OCI-LY7 (cell line): ENCODE measurements at places on chromosomes 7 and 10.

GRCh38 chr7:135193615-135194081 is 17.7 kb downstream of the WDR91 start:
- no peak for DNase-seq

DNA sequence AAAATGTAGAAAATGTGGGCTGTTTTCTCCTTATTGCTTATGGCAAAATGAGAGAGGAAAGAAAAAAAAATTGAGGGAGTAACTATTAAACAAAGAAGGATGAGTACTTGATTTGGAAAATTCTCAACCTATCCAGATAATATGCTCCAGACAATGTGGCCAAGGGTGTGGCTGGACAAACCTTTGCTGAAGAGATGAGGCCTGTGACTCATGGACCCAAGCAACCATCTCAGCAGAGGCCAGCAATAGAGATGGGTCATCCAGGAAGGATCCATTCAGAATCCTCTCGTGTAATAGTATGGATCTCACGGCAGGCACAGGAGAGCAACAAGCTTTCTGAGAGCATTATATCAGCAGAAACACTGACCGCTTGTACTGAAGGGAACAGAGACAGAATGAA is 120.3 kb upstream of the CELF2 start:
- no peak for DNase-seq

DNA sequence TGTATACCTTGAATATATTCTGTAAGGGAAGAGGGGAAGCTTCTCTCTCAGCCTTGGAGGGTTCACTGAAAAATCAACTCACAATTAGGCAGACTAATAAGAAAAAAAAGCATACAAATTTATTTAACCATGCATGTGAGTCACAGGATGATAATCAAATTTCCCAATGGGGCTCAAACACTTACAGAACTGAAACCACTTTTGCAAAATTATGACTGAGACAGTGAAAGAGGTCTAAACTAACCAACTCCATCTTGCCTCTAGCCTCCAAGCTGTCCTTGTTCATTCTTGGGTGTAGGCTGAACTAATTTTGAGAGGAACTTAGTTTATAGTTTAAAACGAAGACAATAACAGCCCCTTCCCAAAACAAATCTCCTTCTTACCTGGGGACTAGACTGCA is 618.3 kb upstream of the AUTS2 start:
- DNase-seq: no peak

GRCh38 chr10:15254808-15255648 is 86.5 kb upstream of the NMT2 start:
- DNase-seq: no peak

DNA sequence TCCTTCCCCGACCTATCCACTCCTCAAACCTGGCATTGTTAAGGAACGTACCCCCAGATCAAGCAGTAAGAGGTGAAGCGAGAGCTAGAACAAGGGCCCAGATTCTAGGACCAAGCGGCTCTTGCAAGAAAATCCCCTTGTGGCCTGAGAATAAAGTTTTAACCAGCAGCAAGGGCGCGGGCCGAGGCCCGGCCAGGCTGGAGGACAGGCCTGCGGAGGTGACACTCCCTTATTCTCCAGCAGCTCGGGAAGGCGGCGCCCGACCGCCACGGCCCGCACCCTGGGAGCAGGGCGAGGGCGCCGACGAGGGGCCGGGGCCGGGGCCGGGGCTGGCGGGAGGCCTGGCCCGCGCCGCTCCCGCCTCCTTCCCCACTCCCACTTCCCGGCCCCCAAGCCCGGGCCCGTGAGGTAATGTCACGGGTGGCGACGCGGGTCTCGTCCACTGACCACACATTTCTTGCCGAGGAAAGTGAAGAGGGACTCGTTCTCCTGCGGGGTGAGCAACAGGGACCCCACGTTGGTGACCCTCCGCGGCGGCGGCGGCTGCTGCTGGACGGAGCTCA is 551 bp downstream of the WASL start:
- DNase-seq: peak; percentile 62

DNA sequence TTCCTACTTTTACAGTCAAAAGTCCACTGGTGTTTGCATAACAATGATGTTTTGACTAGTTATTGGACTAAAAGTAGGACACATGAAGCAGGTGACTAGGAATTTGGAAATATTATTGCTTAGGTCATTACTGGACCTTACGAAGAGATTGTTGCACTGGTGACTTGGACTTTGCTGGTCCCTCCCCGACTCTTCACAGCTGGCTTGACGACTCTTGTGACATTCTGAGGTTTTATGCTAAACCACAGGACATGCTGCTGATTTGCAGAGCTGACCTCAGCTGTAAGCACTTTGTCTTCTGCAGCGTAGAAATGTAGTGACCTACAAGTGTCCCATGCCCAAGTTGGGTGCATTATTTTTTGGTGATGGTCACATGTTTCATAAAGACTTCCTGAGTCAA is 21.9 kb downstream of the PCBD1 start:
- DNase-seq: no peak

DNA sequence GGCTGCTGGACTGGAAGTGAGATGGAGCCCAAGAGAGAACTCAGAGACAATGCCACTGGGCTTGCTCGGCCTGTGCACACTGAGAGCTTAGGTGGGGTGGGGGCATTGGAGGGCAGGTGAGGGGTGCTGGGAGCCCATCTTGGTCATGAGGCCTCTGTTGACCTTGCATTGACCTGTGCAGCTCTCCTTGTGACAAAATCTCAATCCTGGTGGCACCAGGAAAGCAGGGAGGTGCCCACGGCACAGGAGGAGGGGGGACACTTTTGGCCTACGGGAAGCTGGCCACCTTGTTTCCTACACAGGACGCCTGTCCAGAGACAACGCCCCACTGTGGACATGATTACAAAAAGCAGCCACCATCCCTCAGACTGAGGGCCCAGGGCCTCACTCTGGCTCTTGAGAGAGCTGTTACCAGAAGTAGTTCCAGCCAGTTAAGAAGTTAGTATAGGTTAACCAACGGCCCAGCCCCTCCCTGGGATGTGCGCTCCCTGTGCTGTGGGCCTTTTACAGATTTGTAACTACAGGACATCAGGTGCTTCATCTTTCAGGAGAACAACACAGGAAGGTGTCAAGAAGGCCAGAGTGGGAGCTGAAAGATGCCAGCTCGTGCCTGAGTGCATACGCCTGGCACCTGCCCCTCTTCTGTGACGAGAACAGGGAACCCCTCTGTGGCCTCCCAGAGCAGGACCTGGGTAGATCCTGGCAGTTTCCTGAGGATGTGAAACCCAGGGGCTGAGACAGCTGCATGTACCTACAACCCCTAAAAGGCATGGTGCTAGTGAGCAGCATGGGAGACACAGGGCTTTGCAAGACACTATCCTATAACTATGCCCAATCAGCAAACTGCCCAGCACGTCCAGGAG is 10.3 kb downstream of the PKD1L1 start:
- DNase-seq: peak; percentile 86

DNA sequence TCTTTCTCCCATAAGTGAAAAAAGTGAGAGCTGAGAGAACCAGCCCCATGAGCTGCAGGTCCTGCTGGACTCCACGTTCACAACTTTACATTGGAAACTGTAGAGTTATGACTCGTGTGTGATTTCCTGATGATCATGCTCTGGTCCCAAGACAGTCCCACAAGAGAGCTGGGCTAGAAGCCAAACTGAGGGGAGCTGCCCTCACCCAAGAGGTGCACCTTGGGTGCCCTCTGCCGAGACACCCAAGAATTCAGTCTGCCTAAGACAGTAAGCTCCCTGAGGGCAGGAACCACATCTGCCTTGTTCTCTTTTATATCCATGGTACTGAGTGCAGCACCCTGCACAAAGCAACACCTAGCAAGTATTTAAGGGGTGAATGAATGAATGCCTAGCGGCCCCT is 112.8 kb upstream of the SFMBT2 start:
- no peak for DNase-seq

DNA sequence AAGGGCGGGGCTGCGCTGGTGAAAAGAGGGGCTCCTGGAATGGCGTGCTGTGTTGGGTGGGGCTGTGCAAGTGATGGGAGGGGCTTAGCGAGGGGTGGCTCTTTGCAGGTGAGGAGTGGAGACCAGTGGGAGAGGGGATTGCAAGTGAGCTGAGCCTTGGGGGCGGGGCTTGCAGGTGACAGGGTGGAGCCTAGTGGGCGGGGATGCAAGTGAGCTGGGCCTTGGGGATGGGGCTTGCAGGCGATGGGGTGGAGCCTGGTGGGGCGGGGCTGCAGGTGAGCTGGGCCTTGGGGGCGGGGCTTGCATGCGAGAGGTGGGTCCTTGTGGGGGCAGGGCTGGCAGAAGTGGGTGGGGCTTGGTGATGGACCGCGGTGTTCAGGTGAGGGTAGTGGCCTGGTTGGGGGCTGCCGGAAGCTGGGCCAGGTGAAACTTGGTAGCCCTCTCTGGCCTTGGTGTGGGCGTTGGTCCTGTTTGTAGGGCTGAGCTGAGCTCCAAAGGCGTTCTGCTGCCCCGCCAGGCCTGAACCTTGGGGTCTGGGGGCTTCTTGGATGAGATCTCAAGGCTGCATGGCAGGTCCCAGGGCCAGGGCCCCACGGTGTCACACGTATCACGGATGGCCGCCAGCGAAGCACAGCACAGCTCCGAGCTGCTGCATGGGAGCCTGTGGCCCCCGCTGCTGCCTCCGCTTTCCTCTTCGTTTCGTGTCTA is 743 bp upstream of the PITRM1 start:
- peak; percentile 86 for DNase-seq

GRCh38 chr10:21517134-21518031 is 8.1 kb downstream of the SKIDA1 start:
- DNase-seq: peak; percentile 47

- no peak for DNase-seq
Measured at GRCh38 chr10:60123668-60124067, 217.3 kb upstream of the CCDC6 start.

DNA sequence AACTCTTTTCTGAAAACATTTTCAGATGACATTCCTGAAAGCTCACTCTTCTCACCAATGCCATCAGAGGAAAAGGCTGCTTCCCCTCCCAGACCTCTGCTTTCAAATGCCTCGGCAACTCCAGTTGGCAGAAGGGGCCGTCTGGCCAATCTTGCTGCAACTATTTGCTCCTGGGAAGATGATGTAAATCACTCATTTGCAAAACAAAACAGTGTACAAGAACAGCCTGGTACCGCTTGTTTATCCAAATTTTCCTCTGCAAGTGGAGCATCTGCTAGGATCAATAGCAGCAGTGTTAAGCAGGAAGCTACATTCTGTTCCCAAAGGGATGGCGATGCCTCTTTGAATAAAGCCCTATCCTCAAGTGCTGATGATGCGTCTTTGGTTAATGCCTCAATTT is 16.5 kb downstream of the ANLN start:
- no peak for DNase-seq

- no peak for DNase-seq
Measured at GRCh38 chr7:48274662-48275061, 103.4 kb downstream of the ABCA13 start.

- DNase-seq: peak; percentile 18
Measured at GRCh38 chr7:154862153-154862791, 140.7 kb downstream of the PAXIP1 start.

- no peak for DNase-seq
Measured at GRCh38 chr7:120504386-120504785, 231.4 kb downstream of the KCND2 start.

- no peak for DNase-seq
Measured at GRCh38 chr10:119669975-119670640, 18.9 kb downstream of the BAG3 start.

- DNase-seq: no peak
Measured at GRCh38 chr10:70283445-70284399, at the start of gene NPFFR1. TSS of gene NPFFR1 (minus strand) at chr10:70284004. CDS start at chr10:70283676, 328 bp downstream.

DNA sequence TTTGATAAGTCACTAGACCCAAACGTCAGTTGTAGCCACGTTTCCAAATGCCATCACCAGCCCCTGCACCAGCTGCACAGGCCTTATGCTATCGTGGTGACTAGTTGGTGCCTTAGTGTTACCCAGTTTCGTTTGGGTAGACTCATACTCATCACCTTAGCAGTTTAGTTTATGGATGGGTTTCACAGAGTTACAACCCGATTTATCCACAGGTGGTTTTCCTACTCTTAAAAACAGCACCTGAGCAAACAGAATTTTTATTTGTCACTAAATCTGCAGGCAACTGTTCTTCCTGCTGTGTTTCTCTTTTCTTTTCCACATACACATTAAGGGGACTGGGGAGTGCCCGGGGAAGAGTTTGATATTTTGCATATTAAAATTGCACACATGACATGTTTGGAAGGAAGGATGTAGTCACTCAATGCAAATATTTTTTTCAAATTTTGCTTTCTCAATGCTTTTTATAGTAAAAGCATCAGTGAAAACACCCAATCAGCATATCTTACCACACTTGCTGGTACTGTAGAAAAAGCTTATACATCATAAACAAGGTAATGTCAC is 41.6 kb downstream of the PDSS1 start:
- DNase-seq: peak; percentile 52

DNA sequence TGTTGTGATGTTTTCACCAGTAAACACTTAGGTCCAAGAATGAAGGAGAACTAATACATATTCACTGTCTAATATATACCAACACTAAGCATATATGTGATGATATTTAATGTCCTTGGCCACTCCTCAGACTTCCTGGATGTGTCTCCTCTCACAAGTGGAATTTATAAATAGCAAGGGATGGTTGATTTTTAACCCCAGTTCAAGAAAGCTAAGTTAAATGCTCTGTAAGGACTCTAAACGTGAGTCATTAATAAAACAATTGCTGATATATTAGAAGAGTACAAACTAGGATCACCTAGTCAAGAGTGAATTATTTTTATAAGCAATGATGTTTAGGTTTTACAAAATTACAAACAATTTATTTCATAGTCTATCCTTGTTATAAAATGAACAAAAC is 355.9 kb upstream of the TMEM229A start:
- DNase-seq: no peak

GRCh38 chr7:12759151-12759550 is 71.7 kb downstream of the ARL4A start:
- no peak for DNase-seq
